ENCODE measurements at places on chromosomes 12 and 14.
A peak's percentile ranks its signal among the peaks of the same experiment; 100 is the strongest.

- no peak for DNase-seq
Measured at GRCh38 chr14:70885343-70886022, 21.8 kb upstream of the PCNX1 start.

DNA sequence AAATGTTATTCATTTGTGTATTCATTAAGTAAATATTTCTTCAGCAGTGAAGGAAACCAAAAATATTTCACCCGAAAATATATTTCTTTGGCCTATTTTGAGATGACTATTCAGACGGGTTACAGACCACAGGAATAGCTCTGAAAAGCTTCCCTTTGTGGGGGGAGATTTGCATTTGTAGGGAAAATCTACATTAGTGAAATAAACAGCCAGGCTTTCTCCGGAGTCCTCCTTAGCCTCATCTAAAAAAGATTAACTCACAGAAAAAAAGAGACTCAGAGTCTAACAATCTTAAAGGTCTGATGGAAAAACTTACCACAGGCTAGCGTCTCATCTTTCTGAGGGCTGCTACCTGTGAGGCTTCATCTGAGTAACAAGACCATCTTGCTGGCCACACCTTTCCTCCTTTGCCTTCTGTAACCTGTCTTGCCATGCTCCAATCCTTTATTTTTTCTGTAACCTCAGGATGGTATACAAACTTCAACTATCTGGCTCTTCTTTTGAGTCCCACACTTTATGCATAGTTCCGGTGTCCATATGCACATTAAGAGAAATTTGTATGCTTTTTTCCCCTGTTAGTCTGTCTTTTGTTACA, 100.7 kb downstream of the CNTN1 start:
- no peak for DNase-seq

- DNase-seq, result no peak
Measured at GRCh38 chr14:93135399-93135798, 19.7 kb upstream of the ITPK1 start.

DNA sequence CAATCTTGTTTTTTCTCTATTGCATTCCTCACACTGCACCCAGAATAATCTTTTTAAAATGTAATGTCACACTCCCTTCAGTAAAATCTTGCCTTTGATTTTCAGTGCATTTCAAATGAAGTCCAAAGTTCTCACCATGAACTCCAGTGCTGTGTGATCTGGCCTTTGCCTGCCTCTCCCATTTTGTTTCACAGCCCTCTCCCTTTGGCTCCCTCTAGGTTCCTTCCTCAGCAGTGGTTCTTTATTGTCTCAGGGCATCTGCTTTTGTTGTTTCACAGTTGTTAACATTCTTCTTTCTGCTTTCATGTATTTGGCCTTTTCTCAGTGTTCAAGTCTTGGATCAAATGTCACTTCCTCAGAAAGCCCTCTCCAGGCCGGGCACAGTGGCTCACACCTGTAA, 84.5 kb upstream of the AMN1 start:
- no peak for DNase-seq

GRCh38 chr14:76862546-76863282, 36.5 kb downstream of the LRRC74A start:
- no peak for DNase-seq

DNA sequence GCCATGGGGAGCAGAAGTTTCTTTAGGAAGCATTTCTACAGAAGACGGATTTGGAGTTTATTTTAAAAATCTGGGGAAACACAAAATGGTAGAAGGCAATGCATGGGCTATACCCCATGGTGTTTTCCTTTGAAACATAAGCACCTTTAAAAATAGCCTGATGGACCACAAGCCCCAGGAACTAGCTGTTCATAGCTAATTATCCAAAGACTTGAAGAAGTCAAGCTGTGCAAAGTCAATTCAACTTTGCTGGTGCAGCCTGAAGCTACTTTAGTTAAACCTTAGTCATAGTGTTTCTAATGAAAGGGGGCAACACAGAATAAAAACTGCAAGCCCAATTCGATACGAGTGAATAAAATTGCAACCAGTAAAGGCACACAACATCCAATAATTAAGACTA, 732.5 kb downstream of the GALC start:
- no peak for DNase-seq

GRCh38 chr12:55929306-55929791, 1.6 kb upstream of the DGKA start:
- peak; percentile 81 for DNase-seq

- DNase-seq, result no peak
Measured at GRCh38 chr12:107035733-107036132, 48.8 kb upstream of the MTERF2 start.

GRCh38 chr14:21066882-21067502, 3.1 kb upstream of the ARHGEF40 start:
- DNase-seq, result no peak

DNA sequence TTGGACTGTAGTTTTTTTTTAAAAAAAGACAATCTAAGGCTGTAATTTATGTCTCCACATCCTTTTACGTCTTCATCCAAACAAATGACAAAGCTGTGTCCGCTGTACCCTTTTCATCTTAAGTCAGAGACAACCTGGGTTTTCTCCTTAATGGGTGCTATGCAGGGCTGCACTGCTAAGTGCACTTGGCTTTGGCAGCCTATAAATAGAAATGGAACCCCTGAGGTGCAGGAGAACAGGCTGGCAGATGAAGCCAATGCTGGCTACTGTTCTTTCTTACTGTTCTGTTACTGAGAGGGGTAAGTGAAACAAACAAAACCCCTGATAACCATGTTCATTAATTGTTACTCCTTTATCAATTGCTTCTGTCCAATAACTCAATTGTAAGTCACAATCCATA, 47.1 kb upstream of the KICS2 start:
- DNase-seq, result no peak

- no peak for DNase-seq
Measured at GRCh38 chr12:43883311-43883710, 47.4 kb downstream of the TMEM117 start.

GRCh38 chr14:95533822-95534221, 1.0 kb upstream of the GLRX5 start:
- DNase-seq, result no peak

GRCh38 chr12:105409801-105410471, 79.4 kb downstream of the C12orf75 start:
- no peak for DNase-seq

DNA sequence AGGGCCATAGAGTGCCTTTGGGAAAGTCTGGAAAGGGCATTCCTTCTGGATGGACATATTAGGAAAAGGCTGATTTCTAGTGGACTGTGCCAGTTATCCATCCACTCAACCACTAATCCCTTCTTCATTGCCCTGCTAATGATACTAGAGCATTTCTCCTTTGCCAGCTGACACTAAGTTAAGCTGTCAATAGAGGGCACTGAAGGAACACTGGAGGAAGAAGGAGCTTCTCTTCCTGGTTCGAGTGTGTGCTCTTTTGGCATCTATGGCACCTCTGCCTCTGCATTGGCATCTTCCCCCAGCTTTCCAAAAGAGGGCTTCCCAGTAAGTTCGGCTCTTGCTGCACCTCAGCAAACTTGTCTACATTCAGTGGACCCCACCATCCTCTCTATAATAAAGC, 165.4 kb downstream of the DERA start:
- DNase-seq, result no peak

- DNase-seq, result no peak
Measured at GRCh38 chr14:55077170-55078151, 26.0 kb downstream of the MAPK1IP1L start.

GRCh38 chr14:52267501-52268278, at the start of gene PTGDR:
Gene PTGDR (plus strand): TSS chr14:52267698. CDS start chr14:52267815, 117 bp downstream.
- DNase-seq, result peak; percentile 53

All from activated CD8-positive, alpha-beta memory T cell treated with anti-CD3 and anti-CD28 coated beads, Interleukin-2, amount 50 U/mL, for 4 hours (primary cell).